M059J (cell line): ENCODE measurements at places on chromosomes 1 and 21.
A peak's percentile ranks its signal among the peaks of the same experiment; 100 is the strongest.

DNA sequence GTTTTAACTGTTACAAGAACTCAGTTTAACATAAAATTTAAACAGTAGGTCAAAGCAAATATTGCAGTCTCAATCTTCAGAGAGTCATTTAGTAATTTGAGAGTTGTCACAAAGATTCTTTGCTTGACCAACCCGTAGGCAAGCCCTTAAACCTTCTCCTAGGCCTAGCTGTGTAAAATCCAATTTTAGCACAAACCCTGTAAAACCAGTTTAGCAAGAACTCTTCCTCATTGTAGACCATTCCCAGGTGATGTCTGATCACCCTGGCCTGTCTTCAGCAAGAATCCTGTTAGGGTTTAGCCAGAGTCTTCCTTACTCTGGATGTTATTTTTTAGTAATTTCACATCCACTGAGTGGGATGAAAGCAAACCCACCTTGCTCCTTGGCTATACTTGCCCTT is 30.1 kb downstream of the LRIG2 start:
- DNase-seq, result no peak

GRCh38 chr21:42222386-42222785 is 3.4 kb downstream of the ABCG1 start:
- DNase-seq, result no peak

- DNase-seq, result no peak
Measured at GRCh38 chr1:53504901-53505300, 45.7 kb downstream of the DMRTB1 start.

GRCh38 chr1:238778113-238778512 is 608.3 kb upstream of the CHRM3 start:
- DNase-seq, result peak; percentile 4

GRCh38 chr1:219772265-219773036 is 155.9 kb downstream of the SLC30A10 start:
- peak; percentile 68 for DNase-seq

DNA sequence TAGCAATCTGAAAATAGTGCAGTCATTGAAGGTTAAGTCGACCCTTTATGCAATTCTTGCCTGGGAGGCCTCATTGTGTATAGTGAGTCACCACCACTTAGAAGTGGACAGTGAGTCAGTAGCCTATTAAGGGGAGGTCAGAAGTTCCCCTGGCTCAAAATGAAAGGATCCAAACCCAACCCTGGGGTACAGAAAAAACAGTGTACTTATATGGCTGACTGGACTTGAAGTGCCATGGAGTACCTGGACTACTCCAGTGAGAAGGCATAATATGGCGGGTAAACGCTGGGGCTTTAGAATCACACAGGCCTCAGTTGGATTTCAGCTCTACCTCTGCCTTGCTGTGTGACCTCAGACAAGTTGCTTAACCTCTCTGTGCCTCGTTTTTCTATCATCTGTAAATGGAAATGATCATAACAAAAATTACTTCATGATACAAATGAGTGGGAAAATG is 2.2 kb upstream of the BCL9 start:
- DNase-seq, result peak; percentile 97

DNA sequence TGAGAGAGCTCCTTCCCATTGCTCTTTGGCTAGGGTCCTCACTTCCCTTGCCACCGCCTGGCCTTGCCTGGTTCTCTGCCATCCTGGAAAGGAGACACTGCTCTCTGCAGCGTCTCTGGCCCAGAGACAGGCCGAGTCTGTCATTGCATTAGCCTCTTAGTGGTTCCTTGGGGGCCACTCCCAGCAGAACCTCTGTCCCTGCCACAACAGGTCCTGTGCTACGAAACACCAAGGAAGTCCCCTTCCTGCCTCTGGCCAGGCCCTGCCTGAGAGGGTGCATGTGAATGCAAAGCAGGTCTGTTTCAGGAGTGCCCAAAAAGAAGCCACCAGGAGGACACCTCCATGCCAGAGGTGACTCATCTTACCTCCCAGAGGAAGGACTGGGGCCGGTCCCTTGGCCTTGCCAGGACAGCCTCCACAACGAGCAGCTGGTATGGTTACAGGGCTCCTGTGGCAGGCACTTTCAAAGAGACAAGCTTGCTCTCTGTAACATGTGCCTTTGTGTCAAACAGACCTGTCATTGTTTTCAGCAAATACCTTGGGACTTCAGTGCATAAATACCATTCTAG is 59.6 kb downstream of the VPS26C start:
- peak; percentile 81 for DNase-seq

GRCh38 chr1:94926126-94926914 is 590 bp downstream of the CNN3 start:
- DNase-seq, result peak; percentile 56

- no peak for DNase-seq
Measured at GRCh38 chr21:41068496-41068895, 99.5 kb upstream of the BACE2 start.

DNA sequence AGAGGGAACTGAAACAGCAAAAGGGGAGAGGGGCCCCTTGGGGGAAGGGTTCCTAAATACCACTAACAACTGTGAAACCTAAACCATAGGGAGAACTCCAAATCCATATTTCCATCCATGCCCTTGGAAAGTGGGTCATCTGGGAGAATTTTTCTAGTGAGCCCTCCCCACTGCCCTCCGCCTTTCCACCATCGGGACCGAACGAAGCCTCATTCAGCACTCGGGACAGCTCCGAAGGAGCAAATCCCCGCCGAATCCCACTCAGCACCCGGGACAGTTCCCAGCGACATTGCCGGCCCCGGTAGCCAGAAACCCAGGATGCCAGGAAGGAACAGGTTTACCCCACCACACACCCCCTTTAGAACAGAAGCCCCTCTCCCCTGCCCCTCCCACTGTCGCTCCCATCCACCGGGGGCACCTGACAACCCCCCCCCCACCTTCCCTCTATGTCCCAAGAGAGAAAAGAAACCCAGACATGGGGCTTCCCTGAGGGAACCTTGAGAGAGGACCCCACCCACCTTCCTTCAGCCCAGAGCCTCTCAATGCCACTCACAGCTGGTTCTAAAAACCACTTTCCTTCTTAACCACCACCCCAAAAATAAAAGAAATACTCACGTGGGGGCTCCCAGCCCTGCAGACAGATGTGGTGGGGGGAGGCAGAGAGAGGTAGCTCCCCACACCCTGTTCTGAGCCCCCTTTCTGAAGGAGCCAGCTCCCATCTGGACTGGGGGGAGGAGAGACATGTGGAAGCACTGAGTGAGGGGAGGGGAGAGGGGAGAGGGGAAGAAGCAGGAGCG is 4.5 kb downstream of the DLGAP3 start:
- DNase-seq, result peak; percentile 58

DNA sequence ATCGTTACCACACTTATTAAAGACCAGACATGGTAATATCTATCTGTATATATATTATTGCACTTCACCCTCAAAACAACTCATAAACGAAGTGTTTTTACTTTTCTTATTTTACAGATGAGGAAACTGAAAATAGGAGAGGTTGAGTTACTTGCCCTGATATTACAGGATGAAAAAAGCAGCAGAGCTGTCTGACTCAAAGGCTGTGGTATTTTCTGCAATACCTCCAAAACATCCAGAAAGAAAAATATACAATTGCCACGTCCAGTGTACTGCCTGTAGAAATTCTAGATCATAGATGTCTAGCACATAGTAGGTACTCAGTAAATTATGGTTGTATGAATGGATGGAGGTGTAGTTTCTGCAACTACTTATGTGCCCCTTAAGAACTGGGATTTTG is 5.2 kb upstream of the TARBP1 start:
- DNase-seq, result no peak

DNA sequence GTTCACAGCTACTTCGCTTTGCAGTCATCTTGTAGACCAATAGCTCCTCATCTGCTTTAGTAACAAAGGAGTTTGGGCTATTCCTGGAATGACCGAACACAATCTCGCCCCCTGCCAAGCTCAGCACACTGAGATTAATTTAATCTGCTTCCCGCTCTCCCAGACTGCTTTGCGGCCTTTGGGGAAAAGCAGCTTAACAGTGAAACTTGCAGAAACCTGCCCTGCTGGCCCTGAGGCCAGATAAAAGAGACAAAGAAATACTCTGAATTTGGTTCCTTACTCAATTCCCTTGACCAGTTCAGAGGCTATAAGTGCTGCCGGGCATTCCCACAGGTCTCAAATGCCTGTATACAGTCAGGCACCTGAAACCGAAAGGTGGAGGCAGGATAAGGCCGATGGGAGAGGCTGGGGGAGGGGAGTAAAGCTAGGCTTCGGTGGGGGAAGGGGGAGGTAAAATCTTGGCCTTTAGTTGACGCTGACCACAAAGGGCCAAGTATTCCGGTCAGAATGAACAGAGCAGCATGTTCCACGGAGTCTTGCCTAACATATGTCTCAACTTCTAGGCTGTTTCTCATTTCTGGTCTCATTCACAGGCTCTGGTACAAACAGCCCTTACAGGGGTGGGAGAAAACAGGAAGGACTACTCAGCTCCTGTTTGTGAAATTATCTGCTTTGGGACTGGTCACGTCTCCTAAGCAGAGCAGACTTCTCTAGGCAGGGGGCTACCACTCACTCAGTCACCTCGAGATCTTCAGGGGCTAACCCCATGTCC is 17.7 kb upstream of the A3GALT2 start:
- DNase-seq, result peak; percentile 20

GRCh38 chr1:237891266-237891665 is 544 bp upstream of the ZP4 start:
- no peak for DNase-seq

DNA sequence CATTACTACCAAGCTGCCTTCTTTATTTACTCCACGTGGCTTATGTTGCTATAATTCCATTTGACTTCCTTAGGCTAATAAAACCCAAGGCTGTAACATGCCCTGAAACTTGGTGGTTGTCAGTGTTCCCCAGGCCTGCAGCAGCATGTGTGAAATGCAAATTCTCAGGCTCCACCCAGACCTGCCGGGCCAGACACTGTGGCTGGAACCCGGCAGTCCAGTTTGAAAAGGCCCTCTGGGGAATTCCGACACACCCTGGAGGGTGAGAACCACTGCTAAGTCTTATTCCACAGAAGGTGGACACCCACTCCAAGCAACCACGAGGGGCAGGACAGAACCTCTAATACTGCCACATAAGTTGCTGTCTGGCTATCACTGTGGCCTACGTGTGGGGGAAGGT is 41.4 kb downstream of the URB1 start:
- no peak for DNase-seq

DNA sequence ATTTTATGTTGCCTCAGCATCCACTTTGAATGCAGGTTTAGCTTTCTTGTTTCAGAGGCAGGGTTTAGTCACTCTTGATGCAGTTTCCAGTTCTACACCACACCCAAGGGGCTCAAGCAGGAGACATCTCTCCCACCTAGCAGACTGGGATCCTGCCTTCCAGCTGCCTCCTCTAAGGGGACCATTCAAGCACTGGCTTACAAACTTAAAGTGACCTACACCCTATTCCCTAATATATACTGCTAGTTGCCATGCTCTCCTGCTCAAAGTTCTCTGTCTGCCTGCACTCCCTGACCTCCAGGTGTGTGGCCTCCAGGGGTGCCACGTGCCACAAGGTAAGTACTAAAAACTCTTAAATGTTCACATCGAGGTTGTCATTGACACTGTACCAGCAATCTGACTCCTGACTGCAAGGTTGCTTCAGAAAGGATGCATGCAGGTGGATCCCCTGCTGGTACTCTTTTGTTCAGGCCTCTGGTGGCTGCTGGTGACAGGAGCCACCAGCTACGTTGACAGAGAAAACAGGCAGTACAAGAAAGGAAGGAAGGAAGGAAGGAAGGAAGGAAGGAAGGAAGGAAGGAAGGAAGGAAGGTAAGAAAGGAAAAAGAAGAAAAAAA is 185.9 kb downstream of the COQ8A start:
- DNase-seq, result no peak

- DNase-seq, result no peak
Measured at GRCh38 chr1:198669771-198670170, 30.9 kb downstream of the PTPRC start.

DNA sequence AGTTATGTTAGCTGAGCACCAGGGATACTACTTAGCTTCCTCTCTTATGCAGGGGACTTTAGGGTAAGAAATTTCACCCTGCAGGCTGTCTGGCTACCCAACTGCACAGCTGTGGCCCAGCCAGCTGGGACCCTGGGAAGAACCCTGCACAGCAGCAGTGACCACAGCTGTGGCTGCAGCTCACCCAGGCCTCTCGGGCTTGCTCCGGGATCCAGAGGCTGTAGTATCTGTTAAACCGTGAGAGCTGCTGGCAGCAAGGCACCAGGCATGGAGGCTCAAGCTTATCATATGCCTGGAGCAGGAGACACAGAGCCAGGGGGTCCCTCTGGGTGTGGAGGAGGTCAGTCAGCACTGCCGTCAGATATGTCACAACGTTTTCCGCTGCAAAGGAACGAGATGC is 40.3 kb downstream of the URB1 start:
- DNase-seq, result no peak

DNA sequence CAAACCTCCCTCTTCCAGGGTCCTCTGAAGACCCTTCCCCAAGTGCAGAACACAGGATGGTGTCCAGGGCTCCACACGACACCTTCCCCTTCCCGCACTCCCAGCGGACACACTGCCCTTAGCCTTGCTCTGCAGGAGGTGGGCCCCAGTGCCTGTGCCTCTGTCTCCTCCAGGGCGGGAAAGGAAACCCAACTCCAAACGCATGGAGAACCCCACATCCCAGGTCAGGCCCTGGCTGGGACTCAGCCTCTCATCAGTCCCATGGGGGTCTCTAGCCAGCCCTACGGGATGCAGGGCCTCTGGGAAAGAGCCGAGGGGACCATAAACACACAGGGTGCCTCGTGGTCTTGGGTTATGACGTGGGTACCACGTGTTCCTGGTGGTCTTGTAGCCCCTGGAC is 5.6 kb upstream of the SMYD3 start:
- DNase-seq, result no peak

GRCh38 chr1:33982419-33982818 is 118.5 kb downstream of the HMGB4 start:
- no peak for DNase-seq

DNA sequence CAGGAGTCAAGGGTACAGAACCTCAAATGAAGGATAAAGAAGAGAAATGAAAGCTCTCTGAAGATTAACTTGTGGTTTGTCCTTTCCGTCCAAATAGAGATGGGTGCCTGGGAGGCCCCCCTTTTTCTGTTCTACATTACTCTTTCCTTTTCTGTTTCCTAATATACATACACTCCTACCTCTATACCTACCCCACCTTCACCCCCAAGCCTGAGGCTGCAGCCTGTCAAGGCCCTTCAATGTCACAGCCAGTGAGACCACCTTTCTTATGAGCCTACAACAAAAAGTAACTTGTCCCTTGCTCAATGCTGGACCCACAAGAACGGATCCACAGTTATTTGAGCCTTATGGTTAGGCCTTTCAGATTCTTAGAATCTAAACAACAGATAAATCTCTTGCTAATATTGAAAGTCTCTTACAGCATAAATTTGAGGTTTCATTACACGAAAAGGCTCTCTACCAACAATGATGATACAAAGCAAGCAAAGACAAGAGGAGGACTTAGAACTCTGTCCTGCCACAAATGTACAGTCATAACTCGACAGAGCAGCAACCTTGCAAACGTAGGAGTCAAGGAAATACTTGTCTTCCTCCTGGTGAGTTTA is 4.1 kb upstream of the TRAF3IP3 start:
- DNase-seq, result no peak

- DNase-seq, result no peak
Measured at GRCh38 chr1:236465959-236466303, 57.9 kb upstream of the LGALS8 start.
